ENCODE measurements at places on chromosomes 7 and 10.
A peak's percentile ranks its signal among the peaks of the same experiment; 100 is the strongest.

DNA sequence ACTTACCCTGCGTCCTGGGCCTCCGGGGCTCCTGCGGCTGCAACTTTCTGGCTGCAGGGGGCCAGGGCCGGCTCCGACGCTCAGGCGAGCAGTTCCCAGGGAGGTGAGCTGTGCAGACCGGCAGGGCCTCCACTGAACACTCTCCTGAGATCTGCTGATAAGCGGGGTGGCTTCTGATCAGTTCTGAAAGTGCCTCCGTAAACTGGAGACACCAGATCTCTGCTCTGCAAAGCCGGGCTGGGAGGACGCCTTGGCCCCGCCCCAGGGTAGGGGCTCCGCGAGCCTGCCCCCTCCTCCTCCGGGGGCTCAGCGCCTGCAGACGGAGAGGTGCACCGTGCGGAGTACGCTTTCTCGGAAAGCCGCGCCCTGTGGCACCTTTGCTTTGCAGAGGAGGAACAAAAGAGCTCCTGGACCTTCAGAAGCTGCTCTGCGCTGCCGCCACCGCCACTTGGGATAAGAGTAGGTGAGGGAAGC, 141.3 kb upstream of the VKORC1L1 start:
- peak; percentile 27 for DNase-seq

DNA sequence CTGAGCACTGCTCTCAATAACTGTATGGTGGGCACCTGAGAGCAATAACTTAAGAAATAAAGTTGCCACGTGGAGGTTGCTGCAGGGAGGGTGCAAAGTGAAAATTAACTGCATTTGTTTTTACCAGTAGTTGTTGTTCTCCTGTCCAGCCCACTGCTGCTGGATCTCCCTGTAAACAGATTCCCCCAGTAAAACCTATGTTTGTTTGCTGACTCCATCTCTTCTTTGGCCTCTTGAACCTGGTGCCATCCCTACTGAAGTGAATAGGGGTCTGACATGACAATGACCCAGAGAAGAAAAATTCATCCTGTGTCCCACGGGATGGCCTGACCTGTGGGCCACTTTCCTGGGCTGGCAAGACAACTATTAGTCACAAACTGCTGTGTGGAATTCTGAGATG, 1.7 kb downstream of the MBL2 start:
- no peak for DNase-seq

DNA sequence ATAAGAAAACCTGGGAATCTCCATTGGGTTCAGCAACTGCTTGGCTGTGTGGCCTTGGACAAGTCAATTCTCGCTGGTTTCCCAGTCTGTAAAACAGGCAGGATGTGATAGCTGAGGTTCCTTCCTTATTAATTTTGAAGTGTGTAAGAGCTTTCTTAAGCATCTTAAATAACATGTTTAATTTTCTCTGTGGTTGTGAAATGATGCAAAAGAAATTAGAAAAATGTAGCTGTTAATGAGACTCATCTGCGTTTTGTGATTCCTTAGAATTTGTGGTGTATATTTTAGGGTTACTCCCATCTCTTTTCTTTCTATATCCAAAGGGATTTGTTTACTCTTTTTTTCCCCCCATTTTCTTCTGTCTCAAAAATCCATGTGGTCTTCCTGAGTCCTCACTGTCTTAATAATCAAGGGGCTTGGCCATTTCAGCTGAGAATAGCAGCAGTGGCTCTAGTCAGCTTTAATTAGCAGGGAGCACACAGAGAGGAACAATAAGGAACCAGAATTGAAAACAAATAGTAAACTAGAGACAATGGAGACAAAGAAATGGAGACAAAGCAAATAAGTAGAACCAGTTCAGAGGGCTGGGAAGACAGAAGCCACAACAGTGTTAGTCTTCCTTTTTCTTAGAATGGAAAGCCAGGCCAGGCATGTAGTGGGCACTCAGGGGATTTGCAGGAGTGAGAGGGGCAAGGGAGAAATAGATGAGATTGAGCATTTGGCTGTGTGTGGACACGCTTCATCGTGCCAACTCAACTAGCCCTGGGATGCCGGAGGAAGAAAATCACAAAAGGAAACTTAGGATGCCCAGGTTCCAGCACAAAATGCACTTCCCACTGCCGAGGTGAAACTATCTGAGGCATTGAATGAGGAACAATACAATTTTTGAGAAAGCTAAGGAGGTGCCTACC, 93.9 kb downstream of the CHN2 start:
- peak; percentile 81 for DNase-seq

DNA sequence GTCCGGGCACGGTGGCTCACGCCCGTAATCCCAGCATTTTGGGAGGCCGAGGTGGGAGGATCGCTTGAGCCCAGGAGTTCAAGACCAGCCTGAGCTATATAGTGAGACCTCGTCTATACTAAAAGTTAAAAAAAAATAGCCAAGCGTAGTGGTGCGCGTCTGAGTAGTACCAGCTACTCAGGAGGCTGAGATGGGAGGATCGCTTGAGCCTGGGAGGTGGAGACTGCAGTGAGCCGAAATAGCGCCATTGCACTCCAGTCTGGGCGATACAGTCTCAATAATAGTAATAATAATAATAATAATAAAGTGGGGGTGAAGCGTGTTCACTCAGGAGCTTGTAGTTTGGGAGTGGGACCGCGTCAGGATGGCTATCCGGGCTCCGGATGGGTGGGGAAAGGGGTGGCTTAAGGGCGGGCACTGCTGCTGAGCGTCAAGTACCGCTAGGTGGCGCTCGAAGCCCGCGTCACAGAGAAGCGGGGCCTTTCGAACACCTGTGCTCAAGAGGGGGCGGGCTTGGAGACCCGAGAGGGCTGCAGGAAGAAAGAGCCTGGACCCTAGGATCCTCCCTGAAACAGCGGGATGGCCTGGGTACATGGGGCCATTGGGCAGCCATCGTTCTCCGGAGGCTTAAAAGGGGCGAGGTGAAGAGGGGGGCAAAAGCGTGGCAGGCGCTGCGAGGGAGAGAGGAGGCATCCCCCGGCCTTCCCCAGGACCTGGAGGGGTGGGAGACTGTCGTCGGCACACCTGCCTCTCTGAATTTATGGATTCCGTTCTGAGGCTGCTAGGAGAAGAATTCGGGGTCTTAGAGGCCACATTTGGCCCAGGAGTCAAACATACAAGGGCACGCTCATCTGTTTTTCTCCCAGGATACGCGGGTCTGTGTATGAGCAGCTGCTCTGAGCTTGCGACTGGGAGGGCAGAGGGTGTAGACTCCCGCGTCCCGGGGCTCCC, 14.5 kb downstream of the LBX1 start:
- peak; percentile 86 for DNase-seq

DNA sequence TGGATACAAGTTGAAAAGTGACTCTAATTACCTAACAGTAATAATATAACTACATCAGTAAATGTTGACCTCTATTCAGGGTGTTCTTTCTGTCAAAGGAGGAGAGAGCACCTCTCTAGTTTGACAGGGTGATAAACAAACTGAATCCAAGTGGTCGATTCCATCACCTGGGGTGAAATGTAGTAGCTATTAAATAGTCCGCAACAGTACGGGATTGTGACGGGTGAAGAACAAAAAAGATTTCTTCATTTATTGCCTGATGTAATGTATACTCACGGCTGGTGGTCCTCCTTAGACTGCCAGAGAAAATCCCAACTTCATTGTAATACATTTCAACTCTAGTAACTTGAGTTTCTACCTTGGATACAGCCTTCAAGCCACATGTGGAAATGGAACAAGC, 292.5 kb upstream of the CELF2 start:
- DNase-seq = no peak

DNA sequence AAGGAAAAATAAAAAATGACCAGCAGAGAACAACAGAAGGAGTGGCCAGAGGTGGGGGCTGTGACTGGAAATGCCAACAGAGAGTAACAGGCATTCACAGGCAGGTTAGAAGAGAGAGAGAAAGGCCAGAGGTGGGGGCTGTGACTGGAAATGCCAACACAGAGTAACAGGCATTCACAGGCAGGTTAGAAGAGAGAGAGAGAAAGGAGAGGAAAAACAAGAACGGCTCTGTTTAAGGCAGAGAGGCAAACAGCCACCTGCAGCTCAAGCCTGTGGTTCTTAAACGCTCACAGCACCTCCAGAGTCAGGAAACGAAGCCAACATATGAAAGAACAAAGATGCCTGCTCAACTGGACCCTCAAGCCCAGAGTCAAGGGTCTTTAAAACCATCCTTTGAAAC, 39.5 kb upstream of the DGKI start:
- DNase-seq = no peak

GRCh38 chr10:77844713-77845445, 81.7 kb downstream of the DLG5 start:
- DNase-seq = no peak

GRCh38 chr7:45646996-45647825, 73.0 kb downstream of the ADCY1 start:
- DNase-seq = no peak

DNA sequence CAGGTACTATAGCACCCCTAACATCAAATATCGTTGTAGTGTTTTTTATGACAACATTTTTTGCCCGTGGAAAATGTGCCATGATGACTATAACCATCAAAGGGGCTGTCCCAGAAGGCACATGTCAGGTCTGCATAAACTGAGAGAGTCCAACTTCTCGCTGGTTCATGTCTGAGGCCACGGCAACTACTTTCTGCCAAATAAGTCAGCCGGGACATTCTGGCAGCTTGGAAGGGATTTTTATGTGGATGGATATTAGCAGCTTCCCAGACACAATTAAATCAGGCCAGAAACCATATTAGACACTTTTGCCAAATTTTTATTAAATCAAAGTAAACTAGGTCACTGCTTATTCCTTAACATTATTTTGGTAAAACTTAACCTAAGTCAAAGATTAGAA, 477.4 kb upstream of the FZD8 start:
- DNase-seq = no peak

DNA sequence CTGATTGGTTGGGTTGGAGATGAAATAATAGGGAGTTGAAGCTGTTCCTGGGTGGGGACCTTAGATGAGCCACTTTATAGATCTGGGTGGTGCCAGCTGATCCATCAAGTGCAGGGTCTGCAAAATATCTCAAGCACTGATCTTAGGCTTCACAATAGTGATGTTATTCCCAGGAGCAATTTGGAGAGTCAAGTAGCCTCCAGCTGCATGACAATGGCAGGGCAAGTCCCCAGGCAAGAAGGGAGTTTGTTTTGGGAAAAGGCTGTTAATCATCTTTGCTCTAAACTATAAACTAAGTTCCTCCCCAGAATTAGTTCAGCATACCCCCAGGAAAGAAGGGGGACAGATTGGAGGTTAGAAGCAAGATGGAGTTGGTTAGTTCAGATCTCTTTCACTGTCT, 47.7 kb upstream of the WAPL start:
- DNase-seq = no peak

DNA sequence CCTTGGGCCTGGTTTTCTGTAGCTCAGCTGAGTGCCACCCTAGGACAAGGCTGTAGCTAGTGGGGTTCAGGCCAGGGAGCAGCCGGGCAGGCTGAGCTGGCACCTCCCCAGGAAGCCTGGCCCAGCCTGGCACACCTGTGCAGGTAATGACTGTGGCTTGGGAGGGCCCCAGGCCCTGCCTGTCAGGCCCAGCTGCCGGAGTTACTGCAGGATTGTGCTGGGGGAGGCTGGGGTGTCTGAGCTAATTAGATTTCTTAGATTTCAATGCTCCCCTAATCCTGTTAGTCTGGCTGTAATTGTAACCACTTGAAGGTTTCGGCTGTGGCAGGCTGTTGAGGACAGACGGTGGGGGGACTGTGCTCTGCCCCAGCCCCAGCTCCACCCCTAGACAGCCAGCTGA, 6.0 kb downstream of the ZMIZ1 start:
- DNase-seq = no peak

GRCh38 chr7:76304888-76305375, 2.5 kb downstream of the HSPB1 start:
- no peak for DNase-seq

- no peak for DNase-seq
Measured at GRCh38 chr7:103076764-103077163, 1.8 kb downstream of the ARMC10 start.

- DNase-seq = no peak
Measured at GRCh38 chr10:76946270-76946669, 691.3 kb downstream of the KCNMA1 start.

- no peak for DNase-seq
Measured at GRCh38 chr7:72781161-72781560, 46.8 kb downstream of the TYW1B start.

GRCh38 chr7:83547526-83547925, 101.4 kb downstream of the SEMA3E start:
- no peak for DNase-seq

DNA sequence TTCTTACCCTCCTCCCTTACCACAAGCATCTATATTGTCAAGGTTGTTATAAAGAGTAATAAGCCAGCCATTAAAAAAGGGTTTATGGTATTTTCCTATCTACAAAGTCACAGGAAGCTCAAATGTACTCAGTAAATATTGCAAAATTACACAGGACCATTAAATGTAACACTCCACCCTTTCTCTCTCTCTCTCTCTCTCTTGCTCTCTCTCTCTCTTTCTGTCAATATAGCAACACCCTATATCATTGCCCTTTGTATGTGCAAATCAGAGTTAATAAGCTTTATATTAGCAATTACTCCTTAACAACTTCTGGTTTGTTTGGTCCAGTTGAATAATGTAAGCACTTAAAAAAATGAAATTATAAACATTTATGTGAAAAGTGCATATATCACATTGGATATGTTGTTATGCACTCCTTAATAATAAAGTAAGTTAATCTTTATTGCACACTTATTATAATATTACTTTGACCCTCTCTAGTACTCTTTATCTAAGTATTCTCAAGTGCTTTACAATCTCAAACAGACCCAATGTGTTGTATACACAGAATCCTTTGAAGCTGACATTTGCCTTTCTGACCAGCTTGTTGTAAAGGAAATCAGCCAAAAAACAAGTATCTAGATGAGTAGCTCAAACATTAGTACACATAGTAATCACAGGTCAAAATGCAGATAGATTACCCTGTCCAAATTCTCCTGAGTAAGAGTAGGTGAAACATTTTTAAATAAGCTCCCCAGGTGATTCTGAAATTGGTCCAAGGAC, 93.2 kb downstream of the CFTR start:
- no peak for DNase-seq

GRCh38 chr10:36118314-36118713, 476.2 kb upstream of the FZD8 start:
- DNase-seq = no peak

- no peak for DNase-seq
Measured at GRCh38 chr10:96878057-96878456, 46.0 kb downstream of the LCOR start.

- no peak for DNase-seq
Measured at GRCh38 chr7:99833289-99833877, 5.6 kb downstream of the CYP3A43 start.

DNA sequence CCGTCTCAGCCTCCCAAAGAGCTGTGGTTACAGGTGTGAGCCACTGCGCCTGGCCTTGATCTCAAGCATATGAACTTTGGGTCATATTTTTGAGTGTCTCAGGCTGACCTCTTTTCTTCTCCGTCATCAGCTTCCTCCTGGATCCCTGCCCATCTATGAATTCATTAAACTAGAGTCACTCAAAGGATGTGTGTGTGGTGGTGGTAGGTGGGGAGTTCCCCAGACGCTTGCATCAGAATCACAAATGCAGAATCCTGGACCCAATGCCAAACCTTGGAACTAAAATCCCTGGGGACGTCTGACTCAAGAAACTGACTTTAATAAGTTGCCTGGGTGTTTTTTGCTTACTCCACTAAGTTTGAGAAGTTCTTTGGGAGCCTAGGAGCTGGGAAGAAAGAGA, 6.7 kb upstream of the CREB5 start:
- no peak for DNase-seq

- DNase-seq = no peak
Measured at GRCh38 chr7:70674571-70675010, 457.4 kb upstream of the GALNT17 start.

- DNase-seq = no peak
Measured at GRCh38 chr10:28331841-28332240, 29.0 kb upstream of the MPP7 start.
